ENCODE measurements at places on chromosomes 12 and 14. TPM values are rescaled to one million over a fixed set of nuclear protein-coding genes. Genes with fewer than 3 reads are reported as not detected.

Gene NGB
- 2.9 TPM for total RNA-seq

Gene STYK1
- 0.50 TPM for total RNA-seq

- DNase-seq: no peak
- H3K36me3 ChIP-seq: peaks cover 15% of the 10 kb centered on the region
- no peaks in the 10 kb centered on the region for H3K27me3 ChIP-seq
Measured at GRCh38 chr12:53097564-53098353, at the start of gene IGFBP6. Gene IGFBP6 (plus strand): TSS chr12:53097667. CDS start chr12:53097718, 51 bp downstream.

DNA sequence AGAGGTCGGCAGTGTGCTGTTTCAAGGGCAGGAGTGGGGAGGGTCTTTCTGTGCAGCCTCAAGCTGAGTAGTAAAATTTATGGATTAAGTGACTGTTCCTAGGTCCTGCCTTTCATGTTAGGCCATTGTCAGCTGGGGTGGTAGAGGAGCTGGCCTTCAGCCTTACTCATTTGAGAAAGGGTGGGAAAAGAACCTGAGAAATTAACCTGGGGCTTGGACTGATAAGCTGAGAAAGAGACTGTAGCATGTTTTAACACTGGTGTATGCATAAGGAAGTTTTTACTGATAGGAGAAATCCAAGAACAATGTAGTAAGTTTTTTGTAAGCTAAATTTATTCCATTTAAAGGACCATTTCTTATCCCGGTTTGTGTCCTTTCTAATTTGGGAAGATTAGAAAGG, 20.7 kb downstream of the IFT43 start:
- H3K36me3 ChIP-seq: peaks cover 85% of the 10 kb centered on the region
- H3K4me1 ChIP-seq: no peaks in the 10 kb centered on the region
- no peak overlapping the region for H3K4me3 ChIP-seq
- no peak overlapping the region for H3K27ac ChIP-seq
- H3K27me3 ChIP-seq: no peaks in the 10 kb centered on the region
- no peak for DNase-seq
